ENCODE measurements at places on chromosomes 1 and 21. TPM values are rescaled to one million over a fixed set of nuclear protein-coding genes. Genes with fewer than 3 reads are reported as not detected.

The OR2W3 gene
- not detected for total RNA-seq

The DDOST gene
- 196 TPM for total RNA-seq

The CACHD1 gene
- 0.17 TPM for total RNA-seq

The BSND gene
- total RNA-seq, result not detected

The SFN gene
- 1.2 TPM for total RNA-seq

The MCOLN2 gene
- 38.5 TPM for total RNA-seq

The PDPN gene
- not detected for total RNA-seq

The ROR1 gene
- 0.05 TPM for total RNA-seq

The SETD4 gene
- 18.4 TPM for total RNA-seq

The GADD45A gene
- total RNA-seq, result 30.8 TPM

The KLF17 gene
- total RNA-seq, result not detected

The PDC gene
- not detected for total RNA-seq

The TSSK3 gene
- 1.2 TPM for total RNA-seq

The TMEM125 gene
- total RNA-seq, result not detected

The PLA2G2D gene
- not detected for total RNA-seq

The SELE gene
- not detected for total RNA-seq

The PDE9A gene
- 13.4 TPM for total RNA-seq

The KIF17 gene
- total RNA-seq, result not detected

The UBASH3A gene
- total RNA-seq, result 76.0 TPM

The IRF6 gene
- total RNA-seq, result 0.15 TPM

The BTBD19 gene
- 11.9 TPM for total RNA-seq

The SLC30A2 gene
- total RNA-seq, result not detected

The CGN gene
- 0.17 TPM for total RNA-seq

The TTC39A gene
- total RNA-seq, result not detected

The SELL gene
- total RNA-seq, result 330 TPM

The MYOM3 gene
- total RNA-seq, result not detected

The ZSWIM5 gene
- total RNA-seq, result 0.17 TPM

The NUAK2 gene
- total RNA-seq, result 10.5 TPM

The OR2L3 gene
- total RNA-seq, result not detected

The GSTM1 gene
- total RNA-seq, result 72.8 TPM

The MPL gene
- not detected for total RNA-seq

The CELA3B gene
- total RNA-seq, result not detected
